Activated T-cell treated with anti-CD3 and anti-CD28 coated beads, Interleukin-2, amount 50 U/mL, for 48 hours (primary cell): ENCODE measurements at places on chromosomes 13 and 19.
A peak's percentile ranks its signal among the peaks of the same experiment; 100 is the strongest.

DNA sequence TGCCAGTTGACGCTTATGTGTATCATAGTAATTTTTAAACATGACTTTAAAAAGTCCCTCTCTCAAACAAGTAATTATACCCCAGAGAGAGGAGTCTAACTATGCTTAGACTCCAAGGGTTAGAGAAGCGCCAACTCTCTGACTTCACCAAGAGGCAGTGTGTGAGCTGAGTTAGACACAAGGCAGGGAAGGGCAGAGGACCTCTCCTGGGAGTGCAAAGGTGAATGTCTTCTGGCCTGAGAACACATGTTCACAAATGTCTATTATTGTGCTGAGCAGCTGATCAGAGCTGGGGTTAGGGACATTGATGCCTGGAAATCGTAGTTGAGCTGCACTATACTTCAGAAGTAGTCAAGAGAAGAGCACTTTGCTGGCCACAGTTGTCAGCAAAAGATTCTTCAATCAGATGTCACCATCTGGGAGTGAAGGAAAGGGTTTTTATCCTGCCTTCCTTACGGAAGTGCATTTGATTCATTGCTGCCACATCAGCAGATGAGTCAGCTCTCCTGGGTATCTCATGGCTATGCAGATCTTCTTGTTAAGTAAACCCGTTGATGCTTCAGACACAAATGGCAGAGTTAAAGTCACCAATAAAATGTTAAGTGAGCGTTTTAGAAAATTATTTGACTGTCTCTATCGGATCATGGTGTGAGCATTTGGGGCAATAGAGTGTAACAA, 283.2 kb upstream of the ARGLU1 start:
- DNase-seq, result no peak

- no peak for DNase-seq
Observed at GRCh38 chr19:30036154-30037129, 94.4 kb downstream of the URI1 start.

GRCh38 chr19:33291623-33292534, 10.5 kb downstream of the CEBPA start:
- DNase-seq, result no peak

DNA sequence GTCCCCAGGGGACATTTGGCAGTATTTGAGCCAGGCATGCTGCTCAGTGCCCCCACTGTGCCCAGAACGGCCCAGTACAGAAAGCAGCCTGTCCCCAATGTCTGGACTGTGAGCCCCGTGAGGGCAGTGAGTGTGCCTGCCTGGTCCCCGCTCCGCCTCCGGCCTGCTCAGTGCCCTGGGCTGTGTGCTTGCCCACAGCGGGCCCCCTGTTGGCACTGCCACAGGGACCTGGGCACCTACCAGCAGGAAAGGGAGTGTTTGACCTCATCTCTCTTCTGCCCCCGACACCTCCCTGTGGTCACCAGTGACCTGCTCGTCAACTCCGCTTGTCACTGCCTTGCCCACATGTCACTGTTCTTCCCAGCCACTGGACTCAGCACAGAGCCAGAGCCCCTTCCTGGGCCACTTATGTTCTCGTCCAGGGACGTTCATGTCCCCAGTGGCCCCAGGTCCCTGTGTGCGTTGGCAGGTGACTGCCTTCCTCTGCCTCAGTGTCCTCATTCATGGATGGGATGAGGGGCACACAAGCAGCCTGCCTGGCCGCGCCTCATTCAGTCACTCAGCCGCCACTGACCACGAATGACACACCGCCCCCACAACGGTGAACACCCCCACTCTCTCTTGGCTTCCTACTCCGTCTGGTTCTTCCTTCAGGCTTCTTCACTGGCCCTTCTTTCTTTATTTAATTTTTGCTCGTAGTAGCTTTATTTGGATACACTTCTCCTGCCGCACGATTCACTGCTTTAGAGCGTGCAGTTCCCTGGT, 2.8 kb downstream of the FZR1 start:
- DNase-seq, result peak; percentile 37

DNA sequence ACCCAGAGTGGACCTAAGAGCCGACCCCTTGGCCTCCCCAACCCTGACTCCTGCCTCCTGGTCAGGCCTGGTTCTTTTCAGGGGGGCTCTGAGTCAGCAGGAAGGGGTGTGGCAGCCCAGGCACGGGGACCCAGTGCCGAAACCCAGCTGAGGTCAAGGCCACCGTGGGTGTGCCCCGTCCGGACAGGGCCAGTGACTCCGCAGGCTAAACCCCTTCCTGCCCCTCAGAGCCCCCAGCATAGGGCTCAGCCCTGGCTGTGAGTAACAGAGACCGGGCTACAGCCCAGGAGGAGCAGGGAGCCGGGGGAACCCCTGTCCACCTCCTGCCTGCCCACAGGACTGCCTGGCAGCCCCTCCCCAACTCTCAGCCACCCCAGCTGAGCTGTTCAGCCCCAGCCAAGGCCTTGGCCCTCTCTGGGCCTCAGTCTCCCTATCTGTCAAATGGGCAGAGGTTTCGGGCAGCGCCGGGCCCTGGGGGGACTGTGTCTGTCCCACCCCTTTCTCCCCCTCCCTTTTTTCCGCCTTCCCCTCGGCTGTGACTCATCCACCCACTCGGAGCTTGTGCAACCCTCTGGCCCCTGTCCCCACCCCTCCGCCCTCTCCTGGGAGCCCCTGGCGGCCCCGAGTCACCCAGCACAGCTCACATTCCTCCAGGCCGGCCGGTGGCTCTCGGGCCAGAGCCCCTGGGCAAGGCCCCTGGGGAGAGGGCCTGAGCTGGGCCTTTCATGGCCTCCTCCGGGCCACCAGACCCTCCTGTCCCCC, 8.6 kb downstream of the ZBTB7A start:
- peak; percentile 78 for DNase-seq

DNA sequence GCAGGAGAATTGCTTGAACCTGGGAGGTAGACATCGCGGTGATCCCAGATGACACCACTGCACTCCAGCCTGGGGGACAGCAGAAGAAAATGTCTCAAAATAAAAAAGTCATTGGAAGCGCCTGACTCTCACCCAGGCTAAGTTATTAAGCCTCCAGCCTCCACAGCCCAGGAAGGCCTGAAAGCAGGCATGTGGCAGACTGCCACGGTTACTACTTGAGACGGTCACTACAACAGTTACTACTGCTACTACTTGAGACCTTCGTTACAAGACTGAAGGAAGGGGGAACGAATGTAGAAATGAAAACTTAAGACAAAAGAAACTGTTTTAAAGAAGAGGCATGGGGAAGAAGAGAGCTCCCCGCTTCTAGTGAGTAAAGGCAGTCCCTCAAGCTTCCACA, 9.6 kb downstream of the PRR22 start:
- no peak for DNase-seq

- no peak for DNase-seq
Observed at GRCh38 chr13:93769607-93770006, 543.0 kb downstream of the GPC6 start.

DNA sequence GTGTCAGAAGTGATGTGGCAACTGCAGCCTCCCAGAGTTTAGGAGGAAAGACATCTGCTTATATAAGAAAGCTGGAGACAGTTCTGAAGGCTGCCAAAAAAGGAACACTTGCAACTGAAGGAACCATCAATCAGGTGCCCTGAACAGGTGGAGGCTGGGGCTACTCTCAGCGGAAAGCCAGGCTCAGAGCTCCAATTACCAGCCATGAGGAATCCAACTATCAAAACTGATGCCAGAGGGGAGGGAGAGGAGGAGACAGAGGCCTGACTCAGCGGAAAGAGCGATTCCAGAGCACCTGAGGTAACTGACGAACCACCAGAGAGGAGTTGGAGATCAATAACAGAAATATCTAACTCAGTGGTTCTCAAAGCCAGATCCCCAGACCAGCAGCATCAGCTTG, 24.3 kb downstream of the LEUTX start:
- no peak for DNase-seq

DNA sequence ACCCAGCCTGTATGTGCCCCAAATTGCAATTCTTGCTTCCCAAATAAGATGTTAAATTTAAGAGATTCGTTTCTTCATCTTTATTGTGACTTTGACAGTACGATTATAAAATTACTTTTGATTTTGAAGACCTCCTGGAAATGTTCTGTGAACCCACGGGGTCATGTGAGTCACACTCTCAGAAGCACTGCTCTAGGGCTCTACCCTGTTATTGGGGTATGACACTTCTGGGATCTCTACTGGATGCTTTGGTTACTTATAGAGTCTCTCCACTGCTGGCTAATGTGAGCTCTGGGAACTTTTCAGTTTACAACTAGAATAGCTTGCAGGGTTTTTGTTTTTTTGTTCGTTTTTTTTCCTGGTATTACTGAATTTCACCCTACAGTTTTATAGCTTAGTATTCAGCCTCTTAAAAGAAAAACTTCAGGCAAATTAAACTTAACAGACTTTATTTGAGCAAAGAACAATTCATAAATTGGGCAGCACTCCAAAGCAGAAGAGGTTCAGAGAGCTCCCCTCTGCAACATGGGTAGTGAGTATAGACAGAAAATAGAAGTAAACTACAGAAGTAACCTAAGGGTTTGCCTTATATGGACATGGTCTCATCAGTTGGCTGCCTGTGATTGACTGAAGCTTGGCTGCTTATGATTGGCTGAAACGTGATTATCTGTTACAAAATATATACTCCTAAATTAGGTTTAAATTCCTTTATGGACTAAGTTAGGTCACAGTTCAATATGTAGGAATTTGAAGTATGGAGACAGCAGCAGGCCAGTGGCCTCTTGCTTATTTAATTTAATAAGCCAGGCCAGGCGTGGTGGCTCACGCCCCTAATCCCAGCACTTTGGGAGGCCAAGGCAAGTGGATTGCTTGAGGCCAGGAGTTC, 28.5 kb upstream of the PSPC1 start:
- DNase-seq, result no peak

- DNase-seq, result no peak
Observed at GRCh38 chr13:34207334-34207733, 389.4 kb downstream of the RFC3 start.

DNA sequence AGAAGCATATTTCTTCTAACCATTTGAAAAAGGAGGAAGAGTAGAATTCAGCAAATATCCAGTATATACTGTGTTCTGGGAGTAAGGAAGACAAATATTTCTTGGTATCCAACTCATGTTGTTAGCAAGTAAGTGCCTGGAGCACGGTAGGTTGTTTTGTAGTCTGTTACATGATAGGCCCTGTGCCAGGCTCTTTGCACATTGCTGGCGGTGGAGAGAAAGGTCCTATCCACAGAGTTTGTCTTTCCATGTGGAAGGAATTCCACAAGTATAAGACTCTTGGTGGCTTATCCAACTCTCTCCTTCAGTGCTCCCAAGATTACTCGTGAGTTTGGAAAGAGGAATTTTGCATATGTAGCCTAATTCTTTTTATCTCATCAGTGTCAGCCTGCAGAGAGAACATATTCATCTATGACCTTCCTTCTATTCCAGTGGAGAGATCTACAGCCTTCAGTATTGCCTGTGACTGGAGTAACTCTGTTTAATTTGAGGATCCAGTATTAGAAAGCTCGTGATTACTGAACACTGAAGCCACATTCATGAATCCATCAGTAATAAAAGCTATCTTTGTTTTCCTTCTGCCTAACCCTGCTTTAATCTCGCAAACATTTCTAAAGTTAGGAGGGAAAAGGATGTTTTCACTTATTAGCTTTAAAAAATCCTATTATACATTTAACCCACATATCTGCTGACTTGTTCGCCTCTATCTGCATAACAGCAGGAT, 183.9 kb upstream of the CSNK1A1L start:
- no peak for DNase-seq

DNA sequence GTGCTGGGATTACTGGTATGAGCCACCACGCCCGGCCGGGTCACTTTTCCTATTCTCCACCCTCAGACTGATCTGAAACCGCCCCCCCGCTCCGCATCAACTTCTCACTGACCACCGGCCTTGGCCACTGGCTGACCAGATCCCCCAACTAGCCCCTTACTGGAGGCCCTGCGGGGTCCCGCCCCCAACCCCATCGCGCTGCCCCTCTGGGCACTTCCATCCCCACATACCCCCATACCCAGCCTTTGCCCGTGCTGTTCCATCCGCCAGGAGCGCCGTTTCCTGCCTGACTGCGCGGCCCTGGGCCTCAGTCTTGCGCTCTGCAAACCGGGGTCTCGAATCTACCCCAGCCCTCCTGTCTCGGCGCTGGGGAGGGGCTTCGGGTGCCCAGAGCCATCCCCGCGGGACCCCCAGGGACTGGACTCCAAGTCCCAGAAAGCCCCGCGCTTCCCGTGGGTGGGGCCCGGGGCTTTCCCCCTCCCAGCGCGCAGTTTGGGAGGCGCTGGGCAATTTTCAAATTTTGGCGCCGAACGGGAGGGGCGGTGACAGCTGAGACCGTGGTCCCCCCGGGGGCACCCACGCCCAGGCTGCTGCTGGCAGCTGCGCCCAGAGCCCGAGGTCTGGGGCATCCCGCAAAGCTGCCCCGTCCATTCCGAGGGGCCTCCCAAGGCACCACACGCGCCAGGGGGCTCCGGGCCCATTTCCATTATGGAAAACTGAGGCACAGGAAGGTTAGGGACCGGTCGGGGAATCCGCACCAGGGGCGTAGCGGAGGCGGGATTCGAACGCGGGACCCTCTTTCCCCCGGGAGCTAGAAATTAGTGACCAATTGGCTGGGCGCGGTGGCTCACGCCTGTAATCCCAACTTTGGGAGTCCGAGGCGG, 5.2 kb upstream of the LMNB2 start:
- peak; percentile 89 for DNase-seq
